ENCODE measurements at places on chromosomes 2 and 18.

DNA sequence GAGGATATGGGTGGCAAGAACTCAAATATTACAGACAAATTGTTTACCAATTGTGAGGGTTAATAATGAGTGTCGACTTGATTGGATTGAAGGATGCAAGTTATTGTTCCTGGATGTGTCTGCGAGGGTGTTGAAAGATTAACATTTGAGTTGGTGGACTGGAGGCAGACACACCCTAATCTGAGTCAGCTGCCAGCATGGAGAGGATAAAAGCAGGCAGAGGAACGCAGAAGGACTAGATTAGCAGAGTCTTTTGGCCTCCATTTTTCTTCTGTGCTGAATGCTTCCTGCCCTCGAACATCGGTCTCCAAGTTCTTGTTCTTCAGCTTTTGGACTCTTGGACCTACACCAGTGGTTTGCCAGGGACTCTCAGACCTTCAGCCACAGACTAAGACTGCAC is 1503.7 kb downstream of the LRP1B start:
- no peak for DNase-seq

DNA sequence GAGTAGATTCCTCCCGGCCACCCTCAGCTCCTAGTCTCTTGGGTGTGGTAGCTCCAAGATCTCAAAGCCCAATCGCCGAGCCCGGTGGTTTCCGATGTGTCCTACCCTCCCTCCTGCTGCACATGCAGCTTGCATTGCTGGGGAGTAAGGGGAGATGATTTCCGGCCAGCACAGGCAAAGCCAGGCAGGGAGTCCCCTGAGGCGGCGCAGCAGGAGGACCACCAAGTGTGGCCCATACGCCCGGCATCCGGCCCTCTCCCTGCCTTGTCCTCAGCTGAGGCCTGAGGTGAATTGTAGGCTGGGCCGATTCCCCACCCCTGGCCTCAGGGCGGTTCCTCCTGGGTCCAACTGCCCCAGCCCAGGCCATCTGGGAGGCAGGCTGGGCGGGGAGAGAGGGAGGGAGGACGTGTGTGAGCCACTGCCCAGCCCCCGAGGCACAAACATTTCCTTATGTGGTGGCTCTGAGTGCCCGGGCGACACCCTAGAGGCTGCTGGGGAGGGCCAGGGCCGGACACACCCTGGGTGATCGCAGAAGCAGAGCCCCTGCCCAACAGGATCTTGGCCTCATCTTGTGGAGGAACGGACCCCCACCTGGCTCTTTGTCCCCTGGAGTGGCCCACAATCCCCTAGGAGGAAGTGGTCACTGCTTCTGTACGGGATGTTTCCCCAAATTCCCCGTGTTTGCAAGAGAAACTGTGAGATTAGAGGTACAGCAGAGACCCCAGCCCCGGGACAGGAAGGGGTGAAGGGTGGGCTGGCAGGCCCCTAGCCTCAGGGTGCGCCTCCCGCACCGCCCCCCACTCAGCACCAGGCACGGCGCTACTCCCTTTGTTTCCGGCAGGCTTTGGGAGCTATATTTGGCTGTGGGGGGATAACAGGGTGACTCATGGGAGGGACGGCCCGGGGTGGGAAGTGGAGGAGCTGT is 41.9 kb upstream of the PTMA start:
- DNase-seq, result no peak

GRCh38 chr18:36530676-36531405 is 233.3 kb downstream of the FHOD3 start:
- no peak for DNase-seq

GRCh38 chr2:147824620-147825019 is 20.2 kb upstream of the ACVR2A start:
- no peak for DNase-seq

GRCh38 chr2:74851191-74851566 is 17.3 kb downstream of the HK2 start:
- no peak for DNase-seq

DNA sequence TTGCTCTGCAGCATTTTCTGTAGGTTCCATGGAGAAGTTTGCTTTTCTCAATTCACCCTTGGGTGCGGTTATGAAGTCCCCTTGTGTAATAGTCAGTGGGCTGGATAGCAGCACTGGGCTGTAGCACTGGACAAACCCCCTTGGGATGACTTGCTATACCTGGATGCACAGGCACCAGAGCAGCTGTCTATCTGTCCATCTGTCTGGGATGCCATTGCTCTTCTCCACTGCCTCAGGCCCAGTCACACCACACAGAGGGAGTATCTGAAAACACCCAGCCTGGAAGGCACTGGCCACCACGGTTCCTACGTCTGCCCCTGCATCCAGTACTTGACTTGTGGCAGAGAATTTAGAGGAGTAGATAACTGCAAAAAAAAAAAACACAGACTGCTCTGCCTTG is 254.5 kb downstream of the TFCP2L1 start:
- DNase-seq, result no peak

- no peak for DNase-seq
Measured at GRCh38 chr18:25057491-25058050, 294.4 kb downstream of the ZNF521 start.

DNA sequence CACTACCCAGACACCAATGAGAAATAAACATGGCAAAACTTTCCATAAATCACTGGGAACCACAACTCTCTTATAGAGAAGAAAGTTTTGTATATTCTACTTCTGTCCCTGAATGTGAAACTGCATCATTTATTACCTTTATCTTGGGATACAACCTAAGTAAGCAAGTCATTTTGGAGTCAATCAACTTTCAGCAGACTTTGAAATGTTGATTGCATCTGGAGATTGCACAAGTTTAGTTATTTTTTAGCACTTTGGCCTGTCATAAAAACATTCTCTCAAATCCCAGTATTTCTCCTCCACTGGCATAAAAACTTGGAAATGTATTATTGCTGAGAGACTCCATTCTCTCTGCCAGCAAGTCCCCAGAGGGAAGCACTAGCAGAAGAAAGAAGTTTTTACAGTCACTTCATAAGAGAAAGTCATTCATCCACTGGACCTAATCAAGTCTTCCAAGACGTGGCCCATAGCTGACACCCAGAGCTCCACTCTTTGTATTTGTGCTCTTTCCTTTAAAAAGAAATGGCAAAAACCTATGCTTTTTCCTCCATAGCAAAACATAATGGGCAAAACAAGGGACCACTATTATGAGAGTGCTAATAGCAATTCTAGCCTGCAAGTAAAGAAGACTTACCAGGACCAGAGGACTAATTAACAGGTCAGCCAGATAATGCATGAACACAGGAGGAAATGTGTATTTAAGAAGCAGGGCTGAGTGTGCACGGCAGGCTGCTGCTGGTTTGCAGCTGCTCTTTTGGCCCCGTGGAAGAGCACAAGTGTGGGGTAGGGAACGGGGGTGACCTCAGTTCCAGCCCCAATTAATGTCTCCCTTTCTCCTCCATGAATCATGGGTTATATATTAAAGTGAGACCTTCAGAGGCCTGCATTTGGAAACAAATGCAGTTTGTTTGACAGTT is 171.5 kb downstream of the INO80D start:
- DNase-seq, result no peak

DNA sequence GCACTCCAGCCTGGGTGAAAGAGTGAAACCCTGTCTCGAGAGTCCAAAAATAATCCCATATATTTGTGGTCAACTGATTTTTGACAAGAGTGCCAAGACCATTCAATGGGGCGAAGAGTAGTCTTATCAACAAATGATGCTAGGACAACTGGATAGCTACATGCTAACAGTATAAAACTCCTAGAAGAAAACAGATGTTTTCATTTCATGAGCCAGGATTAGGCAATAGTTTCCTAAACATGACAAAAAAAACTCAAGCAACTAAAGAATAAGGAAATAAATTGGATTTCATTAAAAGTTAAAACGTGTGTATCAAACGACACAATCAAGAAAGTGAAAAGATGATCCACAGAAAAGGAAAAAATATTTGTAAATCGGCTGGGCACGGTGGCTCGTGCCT is 6.3 kb downstream of the LIMS2 start:
- no peak for DNase-seq

- DNase-seq, result no peak
Measured at GRCh38 chr2:149658553-149658952, 71.0 kb upstream of the MMADHC start.

- DNase-seq, result no peak
Measured at GRCh38 chr2:86286516-86286915, 50.9 kb downstream of the REEP1 start.

GRCh38 chr18:9184998-9185613 is 48.5 kb downstream of the ANKRD12 start:
- DNase-seq, result no peak

GRCh38 chr2:176118601-176119339 is 2.2 kb downstream of the HOXD10 start:
- DNase-seq, result no peak

- DNase-seq, result no peak
Measured at GRCh38 chr2:8368463-8368862, 313.4 kb upstream of the ID2 start.

DNA sequence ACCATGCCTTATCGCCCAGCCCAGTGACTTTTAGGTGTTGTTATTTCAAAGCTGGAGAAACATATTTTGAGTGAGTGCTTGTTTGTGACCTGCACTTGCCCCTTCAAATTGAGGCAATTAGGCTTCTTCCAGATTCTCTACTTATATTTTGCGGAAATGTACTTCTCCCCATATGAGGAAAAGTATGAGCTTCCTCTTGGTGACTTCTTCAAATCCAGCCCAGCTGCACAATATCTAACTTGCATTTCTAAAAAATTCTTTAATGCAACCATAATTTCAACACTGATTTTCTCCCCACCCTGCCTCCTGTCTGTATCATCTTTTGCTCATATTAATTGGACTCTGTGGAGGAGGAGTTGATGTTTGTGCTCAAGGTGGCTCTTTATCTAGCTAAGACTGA is 391.2 kb upstream of the POU3F3 start:
- DNase-seq, result no peak

DNA sequence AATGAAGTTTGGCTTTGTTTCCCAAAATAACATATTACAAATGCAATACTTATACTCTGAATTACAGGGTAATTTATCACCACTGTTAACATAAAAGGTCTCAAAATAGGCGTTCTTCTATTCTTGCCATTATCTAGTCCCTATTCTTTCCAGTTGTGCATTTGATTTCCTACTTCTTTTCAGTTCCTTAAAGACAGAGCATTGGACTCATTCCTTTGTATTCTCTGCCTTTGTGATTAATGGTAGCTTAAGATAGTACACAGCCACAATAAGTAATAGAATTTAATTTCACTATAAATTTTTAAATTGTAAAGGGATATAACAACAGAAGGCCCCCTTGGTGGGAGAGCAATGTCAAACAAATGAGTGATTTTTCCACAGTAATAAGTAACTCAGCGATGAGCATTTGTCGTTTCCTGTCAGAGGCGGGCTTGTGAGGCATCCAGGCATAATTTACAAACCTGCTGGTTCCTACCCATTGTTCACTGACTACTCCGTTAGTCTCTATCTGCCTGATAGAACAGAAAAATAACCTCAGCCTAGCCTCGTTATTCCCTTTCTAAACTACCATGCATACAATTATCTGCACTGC is 456.6 kb upstream of the REG3G start:
- no peak for DNase-seq

DNA sequence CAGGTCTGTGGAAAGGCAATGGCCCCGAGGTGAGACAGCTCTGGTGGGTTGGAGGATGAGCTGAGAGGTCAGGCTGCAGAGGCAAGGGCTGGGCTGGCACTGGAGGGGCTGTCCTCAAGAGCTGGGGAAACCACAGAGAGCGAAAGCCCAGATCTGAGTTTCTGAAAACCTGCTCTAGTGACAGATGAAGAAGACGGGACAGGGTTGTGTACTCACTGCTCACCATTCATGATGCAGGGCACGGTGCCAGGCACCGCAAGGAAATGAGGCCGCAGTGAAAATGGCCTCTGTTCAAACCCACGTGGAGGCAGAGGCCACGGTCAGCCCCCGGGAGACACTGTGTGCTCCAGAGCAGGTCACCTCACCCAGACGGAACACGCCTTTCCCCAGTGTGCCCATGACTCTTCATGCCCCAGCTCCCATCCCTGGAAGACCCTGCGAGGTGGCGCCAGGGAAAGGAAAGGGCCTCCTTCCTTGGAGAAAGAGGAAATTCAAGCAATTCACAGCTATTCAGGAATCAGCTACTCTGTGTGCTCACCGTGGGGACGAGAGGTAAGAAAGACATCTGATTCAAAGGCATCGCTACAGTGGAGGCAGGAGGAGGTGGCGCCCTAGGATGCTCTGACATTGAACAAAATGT is 24.3 kb upstream of the ID2 start:
- DNase-seq, result no peak

DNA sequence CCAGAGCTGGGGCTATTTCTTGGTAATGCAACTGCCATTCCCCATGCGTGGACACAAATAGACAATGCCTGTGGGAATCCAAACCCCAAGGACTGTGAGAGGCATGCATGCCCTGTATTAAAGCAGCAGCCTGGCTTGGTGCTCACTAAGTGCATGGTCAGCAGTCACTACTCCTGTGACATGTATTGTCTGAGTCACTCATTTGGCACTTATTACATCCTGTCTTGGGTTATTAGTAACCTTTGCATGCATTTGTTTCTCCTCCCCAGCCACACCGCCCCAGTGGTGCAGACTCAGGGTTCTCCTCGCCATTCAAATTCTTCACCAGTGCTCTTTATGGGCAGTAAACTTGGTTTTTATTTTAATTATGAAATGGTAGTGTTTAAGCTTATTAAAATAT is 30.2 kb downstream of the PRKCE start:
- no peak for DNase-seq

GRCh38 chr2:102258025-102258385 is 53.4 kb upstream of the IL1RL1 start:
- no peak for DNase-seq

DNA sequence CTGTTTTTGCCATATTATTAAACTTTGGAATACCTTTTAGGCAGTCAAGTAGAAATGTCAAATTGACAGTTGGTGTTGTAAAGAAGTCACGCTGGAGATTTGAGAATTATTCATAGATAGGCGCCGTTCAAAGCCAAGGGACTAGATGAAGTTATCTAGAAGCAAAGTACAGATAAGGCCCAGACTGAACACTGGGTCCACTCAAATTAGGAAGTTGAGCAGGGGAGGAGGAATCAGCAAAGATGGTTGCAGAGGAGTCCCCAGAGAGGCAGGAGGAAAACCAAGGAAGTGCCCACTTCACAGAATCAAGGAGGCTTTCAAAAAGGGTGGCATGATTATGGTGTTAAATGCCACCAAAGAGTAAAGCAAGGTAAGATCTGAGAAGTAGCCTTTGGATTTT is 9.6 kb upstream of the ALS2 start:
- no peak for DNase-seq

All from NCI-H1436 treated with DMSO at 0.1 percent for 48 hours (cell line).